ENCODE measurements at places on chromosomes 12 and 14.

DNA sequence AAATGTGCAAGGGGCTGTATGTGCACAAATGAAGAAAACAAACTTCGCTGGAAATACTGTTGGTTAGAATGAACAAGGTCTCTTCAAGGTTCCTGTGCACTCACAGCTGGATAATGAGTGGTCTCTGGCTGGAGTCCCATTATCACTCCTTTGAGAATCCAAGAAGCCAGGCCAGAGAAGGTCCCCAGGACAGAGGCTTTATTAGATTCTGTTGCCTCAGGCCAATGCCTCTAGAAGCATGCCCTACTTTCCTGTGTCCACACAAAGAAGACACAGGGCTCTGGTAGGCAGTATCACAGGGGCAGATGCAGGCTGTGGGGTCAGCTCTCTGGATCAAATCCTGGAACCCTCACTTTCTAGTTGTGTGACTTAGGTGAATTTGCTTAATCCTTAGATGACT lies 384.7 kb downstream of the GRIN2B start:
- no peak for DNase-seq

GRCh38 chr14:34450542-34450915 lies 11.5 kb downstream of the SPTSSA start:
- no peak for DNase-seq

DNA sequence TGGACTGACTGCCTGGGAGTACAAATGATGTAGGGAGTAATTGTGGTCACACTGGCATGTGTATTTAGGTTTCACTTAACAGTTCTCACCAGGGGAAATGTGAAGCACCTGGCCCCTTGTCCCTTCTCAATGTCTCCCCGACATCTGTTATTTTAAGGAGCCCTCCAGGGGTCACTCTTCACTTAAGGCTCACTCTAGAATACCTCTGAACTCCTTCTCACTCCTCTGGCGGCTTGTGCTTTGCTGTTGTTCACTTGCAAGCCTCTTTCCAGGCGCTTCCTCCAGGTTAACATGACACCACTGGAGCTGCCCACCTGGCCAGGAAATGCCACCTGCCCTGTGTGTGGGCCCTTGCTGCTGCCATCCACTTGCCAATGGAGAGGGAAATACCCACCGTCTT lies 56.5 kb upstream of the GZMB start:
- no peak for DNase-seq

- no peak for DNase-seq
Measured at GRCh38 chr12:94207849-94208621, 59.7 kb downstream of the PLXNC1 start.

Measured in fibroblast of gingiva (primary cell).